ENCODE measurements at places on chromosomes 5 and 9.

DNA sequence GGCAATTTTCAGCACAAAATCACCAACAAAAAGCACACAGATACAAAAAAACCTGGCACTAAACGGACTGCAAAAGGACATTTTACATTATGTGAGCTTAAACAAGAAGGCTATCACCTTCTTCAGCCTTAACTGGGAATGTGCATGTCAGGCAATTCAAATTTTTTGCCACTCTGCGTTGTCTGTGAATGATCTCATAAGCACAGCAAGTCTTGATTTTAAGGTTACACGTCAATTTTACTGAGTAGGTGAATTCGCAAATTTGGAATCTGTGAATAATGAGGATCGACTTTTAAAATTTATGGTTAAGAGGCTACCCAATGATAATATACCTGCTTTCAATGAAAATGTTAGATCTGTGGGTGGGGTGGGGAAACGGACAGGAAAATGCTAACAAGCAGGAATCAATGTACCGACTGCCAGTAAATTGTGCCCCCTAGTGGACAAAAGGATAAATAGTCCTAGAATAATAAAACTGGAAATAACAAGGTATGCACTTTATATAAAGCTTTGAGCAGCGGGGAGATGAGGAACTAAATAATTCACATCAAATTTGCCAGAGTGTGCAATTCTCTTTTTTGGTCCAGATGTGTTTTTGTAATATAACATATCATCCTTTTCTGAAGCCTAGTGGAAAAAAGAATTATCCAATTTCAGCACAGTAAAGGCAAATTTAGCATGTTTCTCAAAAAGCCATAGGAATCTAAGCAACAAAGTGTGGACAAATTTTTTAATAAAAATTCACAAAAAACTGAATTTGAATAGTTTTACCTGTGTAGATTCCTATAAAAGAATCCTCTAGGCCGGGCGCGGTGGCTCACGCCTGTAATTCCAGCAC is 20.5 kb downstream of the EQTN start:
- peak; percentile 51 for DNase-seq

DNA sequence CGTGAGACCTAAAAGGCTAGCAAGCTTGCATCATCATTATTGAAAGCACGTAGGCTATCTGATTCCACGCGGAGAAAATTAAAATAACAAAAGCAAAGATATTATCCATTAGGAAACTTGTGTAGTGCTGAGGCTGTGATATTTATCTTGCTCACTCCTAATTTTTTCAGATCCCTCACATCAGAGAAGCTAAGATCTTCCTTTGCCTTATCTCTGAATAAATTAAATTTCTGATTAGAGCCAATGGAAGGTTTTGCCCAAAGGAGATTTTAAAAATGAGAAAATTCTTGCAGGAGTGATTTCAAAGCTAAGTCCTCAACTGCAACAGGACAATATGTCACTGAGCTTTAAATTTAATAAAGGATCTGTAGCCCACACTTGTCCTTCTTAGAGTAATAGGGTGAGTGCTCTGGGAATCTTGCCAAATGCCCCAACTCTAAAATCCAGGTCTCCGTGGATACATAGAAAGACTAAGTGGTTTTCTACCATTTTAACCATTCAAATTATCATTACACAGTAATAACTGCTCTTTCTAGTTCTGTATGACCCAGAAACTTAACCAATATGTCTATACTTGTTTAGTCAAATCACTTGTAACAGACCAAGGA is 295.0 kb downstream of the CAAP1 start:
- no peak for DNase-seq

DNA sequence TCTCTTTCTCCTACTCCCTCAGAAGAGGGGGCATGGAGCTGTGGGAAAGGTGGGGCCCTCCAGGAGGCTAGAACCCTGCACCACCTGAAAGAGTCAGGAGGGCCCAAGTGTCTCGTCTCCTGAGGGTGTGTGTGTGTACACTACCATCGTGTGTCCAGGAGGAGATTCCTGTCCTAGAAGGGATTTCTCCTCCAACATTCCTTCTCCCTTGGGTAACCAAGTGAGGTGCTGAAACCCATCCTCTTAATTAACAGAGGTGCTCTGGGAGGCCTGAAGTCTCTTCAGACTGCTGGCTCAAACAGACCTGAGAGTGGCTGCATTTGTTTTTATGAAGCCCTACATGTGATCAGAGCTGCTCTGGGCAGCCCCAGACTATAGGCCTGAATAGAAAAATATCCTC is 61.1 kb upstream of the FAM169A start:
- no peak for DNase-seq

GRCh38 chr9:134690301-134690751 is 48.7 kb downstream of the COL5A1 start:
- DNase-seq: no peak

GRCh38 chr9:133304477-133305377 is 29.7 kb upstream of the ABO start:
- no peak for DNase-seq

DNA sequence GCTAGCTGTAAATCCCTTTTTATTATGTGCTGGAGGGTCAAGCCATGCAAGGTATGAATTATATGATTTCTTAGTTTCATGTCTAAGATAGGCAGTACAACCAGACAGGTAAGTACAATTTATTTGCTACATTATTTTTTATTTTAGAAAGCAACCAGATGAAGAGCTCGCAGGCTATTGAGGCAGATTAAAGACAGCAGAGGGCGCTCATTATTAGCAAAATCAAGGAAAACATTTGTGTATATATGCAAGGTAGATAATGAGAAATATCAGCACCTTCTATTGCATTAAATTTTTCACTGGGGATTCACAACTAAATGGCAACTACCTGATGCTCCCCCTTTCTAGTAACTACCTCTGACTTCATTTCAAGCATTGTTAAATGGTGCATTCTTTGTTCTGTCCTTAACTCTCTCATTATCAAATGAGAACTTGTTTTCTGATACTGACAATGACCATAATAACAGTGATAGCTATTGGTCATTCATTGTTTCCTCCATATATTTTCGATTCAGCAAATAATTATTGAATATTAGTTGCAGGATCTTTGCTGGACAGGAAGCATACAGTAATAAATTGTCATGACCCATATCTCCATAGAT is 8.6 kb downstream of the SCGB3A2 start:
- DNase-seq: no peak

- no peak for DNase-seq
Measured at GRCh38 chr9:107487521-107488374, 1.8 kb downstream of the KLF4 start.

All from CD4-positive, alpha-beta T cell (primary cell).